ENCODE measurements at places on chromosomes 5 and 9.

- DNase-seq, result no peak
These were observed 112.0 kb upstream of the CTNND2 start for GRCh38 chr5:12016159-12016746.

GRCh38 chr5:15009420-15009819 lies 137.8 kb upstream of the ANKH start:
- DNase-seq, result peak; percentile 22

DNA sequence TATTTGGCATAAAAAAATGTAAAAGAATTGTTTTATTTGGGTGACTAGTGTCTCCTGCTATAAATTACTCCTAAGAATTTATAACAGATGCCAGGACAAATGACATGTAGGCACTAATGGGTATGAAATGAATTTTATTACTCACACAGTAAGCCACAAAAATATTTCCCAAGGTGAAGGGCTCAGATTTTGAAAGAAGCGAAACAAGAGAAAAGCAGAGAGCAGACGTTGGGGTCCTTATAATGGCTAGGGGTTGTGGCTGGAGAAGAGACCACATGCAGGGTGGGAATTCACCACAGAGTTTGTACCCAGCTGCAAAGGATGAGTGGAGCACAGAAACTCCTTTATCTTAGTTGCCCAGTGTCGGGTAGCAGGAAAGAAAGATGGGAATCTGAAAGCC lies 45.0 kb upstream of the PRR16 start:
- no peak for DNase-seq

GRCh38 chr5:139998837-139999236 lies 44.3 kb downstream of the NRG2 start:
- no peak for DNase-seq

- DNase-seq, result no peak
These were observed 140.3 kb upstream of the RETREG1 start for GRCh38 chr5:16757146-16757545.

GRCh38 chr5:151214614-151215545 lies 9.0 kb downstream of the CCDC69 start:
- no peak for DNase-seq

DNA sequence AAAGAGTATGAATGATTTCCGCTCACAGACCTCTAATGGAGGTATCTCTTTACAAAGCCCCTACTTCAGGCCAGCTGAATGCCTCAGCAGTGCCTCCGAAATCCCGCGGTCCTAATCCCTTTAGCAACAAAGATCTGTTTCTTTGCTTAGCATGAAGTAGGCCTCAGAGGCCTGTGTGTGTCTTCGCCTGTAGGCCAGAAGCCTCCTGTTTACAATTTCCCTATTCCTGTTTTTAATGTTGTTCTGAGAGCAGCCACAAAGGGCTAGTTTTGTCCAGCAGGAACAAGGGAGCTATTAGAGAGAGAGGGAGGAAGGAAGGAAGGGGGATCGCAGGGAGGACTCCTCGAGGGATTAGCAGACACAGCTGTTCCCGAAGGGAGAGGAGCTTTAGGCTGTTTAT lies 166.4 kb upstream of the SPRY4 start:
- DNase-seq, result no peak

DNA sequence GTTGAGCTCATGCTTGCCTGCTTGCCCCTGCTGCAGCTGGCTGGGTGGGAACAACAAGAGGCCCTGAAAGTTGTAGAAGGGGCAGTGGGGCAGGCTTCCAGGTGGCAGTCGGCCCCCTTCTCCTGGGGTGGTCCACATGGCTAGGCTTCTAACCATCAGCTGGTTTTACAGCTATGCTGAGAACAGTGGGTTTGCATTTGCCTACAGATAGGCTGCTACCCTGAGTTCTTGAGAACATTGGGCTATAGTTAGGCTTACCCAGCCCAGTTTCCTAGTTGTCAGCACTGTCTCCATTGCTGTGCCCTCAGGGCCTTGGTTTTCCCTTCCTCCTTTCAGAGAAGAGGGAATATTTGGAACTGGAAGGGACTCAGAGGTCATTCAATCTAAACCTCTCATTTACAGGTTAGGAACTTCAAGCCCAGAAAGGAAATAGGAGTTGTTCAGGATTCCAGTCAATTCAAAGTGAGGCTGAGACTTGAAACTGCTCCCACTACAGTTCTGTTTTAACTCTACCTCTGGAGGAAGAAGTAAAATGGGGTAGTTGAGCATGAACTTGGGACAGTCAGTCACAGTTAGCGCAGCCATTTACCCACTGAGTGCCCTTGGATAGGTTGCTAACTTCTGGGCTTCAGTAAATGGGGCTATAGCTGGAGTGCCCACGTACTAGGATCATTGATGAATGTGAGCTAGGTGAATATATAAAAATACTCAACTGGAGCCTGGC lies 11.5 kb downstream of the LARP1 start:
- DNase-seq, result no peak

GRCh38 chr9:35730486-35730854 lies 1.5 kb downstream of the TLN1 start:
- no peak for DNase-seq

DNA sequence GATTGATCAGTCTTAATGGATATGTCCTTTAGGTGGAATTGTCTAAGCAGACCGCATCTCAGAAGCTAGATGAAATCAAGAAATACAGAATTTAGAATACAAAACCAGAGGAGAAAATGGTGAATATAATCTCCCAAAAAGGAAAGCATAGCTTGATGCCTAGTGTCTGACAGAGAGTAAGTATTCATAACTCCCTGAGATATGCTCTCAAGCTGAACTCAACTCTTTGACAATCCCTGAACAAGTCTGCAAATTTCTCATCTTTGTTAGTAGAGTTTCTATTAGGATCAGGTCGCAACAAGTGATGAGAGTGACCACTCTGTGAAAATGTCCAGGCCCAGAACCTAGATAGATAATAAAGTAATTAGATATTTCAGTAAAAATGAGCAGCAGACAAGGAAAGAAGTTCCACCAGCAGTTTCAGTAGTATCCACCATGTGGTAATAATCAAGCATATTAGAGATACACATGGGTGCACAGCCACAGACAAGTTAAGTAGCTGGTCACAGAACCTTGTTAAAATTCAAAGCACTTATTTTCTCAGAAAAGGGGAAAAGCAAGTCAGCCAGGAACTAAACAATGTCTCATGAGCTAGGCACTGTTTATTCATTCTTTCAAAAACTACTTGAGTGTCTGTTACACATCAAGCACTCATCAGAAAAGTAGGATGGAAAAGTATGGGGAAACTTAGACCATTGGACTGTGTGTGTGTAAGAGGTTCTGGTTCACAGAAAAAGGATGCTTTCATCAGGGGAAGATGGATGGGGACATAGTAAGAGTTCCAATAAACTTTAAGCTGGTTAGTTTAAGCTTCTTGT lies 481.5 kb upstream of the TUSC1 start:
- no peak for DNase-seq

Measured in NCI-H510A (cell line).